ENCODE measurements at places on chromosomes 7 and 10.

DNA sequence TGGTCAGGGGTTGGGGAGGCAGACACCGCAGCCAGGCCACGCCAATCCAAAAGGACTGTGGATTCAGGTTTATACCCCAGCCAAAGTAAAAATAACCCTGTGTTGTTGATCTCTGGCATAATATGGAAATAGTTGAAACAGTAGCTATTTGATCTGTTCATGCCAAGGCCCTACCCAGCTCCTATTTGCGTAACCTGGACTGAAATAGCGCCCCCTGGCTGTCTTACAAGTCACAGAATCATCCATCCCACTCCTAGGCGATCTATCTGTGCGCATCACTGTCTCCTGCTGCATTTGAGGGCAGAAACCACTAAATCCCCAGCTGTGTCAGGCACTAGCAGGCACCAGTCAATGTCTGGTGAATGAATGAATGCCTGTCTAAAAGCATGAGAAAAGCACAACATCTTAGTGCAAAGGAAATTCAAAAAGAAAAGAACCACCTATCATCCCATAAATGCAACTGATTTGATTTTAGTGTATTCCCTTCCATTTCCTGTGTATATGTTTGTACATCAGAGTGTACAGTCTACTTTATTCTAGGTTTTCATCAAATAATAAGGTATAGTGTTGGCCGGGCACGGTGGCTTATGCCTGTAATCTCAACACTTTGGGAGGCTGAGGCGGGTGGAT, 160.0 kb downstream of the SLIT1 start:
- DNase-seq, result no peak

- DNase-seq, result no peak
These were observed 269.8 kb upstream of the HGF start for GRCh38 chr7:82039621-82040020.

GRCh38 chr10:30349967-30350735, 1.1 kb upstream of the MTPAP start:
- no peak for DNase-seq

DNA sequence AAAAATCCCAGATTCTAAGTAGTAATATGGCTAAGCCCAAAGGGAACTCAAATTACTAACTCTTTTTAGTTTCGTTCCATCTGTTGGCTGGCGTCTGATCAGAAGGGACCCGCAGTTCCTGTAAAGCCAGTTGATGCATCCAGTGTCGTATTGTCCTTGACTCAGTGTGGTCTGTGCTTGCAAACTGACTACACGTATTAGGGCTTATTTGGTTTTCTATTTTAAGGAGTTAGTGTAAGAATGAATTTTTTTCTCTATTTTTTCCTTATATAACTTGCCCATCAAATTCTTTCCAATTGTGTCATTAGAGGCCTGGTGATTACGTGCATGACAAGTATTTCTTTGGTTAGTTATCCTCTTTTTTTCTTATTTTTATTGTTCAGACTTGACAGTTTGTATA, 9.7 kb downstream of the ABCA13 start:
- no peak for DNase-seq

- DNase-seq, result no peak
These were observed 10.6 kb downstream of the ELAPOR2 start for GRCh38 chr7:87048839-87049238.

DNA sequence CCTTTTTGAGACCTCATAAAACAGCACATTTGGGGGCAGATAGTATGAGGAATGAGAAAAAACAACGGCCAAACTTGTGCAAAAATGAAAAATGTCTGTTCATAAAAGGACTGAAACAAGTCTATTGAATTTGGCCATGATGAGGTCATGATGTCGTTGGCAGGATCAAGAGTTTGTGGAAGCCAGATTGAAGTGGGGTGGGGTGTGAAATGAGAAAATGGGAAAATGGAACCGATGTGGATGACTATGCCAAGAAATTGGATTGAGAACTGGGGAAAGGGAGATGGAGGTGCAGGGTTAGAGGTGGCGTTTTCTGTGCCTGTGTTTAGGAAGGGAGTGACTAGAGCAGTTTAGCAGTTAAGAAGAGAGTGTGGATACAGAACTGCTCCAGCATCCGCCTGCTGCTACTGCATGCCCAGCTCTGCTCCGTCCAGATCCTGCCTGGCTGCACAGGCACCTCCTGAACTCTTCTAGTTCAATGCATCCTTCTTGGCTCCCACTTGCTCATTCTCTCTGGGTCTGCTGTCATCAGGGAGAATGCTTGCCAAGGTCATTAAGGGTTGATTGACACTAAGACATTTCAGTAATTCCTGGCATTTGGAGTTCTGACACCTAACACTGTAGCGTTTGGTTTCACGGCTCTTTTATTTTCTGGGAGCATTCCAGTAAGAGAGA, 111.9 kb downstream of the GALNT17 start:
- no peak for DNase-seq

GRCh38 chr7:114962441-114962840, 40.5 kb downstream of the MDFIC start:
- no peak for DNase-seq

DNA sequence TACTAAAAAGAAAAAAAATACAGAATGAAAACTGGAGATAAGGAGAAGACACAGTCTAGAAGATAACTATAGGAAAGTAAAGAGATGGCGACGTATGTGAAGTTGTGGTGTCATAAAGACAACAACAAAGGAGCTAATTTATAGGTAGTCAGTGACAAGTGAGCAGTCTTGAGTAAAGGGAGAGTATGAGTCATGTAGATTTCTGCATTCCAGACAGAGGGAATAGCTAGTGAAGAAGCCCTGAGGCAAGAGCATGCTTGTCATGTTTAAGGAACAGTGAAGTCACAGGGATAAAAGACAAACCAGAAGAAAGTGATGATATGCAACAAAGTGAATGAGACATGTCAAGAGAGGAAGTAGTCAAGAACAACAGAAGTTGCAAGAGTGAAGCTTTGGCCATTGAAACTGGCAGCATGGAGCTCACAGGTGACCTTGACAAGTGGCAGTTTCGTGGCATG, 2.3 kb upstream of the MIOS start:
- DNase-seq, result no peak

- DNase-seq, result no peak
These were observed 148.1 kb downstream of the SLC16A9 start for GRCh38 chr10:59561477-59562121.

- no peak for DNase-seq
These were observed 239.7 kb upstream of the SEMA3D start for GRCh38 chr7:85426487-85426960.

DNA sequence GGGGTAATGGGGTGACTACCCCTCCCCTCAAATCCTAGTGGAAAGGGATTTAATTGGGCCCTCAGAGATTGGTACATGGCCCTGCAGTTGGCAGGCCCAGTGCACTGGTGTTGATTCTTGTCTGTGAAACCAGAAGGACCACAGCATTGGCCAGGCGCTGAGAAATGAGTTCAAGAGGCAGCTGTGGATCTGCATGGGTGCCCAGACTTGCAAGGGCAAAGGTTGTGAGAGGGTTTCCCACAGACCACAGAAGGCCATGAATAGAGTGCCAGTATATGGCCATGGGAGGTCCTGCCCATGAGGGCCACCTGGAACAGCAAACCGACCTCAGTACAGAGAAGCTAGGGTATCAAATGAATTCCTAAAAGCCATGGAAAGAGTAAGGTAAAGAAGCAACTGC, 32.9 kb downstream of the TMEM168 start:
- DNase-seq, result no peak

DNA sequence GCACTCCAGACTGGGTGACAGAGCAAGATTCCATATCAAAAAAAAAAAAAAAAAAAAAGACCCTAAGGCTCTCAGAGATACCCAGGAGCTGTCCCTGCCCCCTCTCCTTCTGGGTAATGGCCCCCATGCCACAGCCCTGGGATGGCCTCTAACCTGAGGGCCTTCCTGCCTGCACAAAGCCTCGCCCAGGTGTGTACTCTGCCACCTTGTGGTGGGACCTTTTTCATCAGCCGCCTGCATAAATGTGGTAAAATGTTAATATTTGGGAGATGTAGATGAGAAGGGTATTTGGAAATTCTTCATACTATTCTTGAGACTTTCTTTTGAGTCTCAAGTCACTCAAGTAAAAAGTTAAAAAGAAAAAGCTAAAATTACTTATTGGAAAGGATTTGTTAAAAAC, 46.3 kb upstream of the RNF216 start:
- DNase-seq, result no peak

- DNase-seq, result no peak
These were observed 649.1 kb downstream of the INHBA start for GRCh38 chr7:41053820-41054219.

GRCh38 chr7:1192171-1192676, 32.2 kb upstream of the ZFAND2A start:
- DNase-seq, result no peak

DNA sequence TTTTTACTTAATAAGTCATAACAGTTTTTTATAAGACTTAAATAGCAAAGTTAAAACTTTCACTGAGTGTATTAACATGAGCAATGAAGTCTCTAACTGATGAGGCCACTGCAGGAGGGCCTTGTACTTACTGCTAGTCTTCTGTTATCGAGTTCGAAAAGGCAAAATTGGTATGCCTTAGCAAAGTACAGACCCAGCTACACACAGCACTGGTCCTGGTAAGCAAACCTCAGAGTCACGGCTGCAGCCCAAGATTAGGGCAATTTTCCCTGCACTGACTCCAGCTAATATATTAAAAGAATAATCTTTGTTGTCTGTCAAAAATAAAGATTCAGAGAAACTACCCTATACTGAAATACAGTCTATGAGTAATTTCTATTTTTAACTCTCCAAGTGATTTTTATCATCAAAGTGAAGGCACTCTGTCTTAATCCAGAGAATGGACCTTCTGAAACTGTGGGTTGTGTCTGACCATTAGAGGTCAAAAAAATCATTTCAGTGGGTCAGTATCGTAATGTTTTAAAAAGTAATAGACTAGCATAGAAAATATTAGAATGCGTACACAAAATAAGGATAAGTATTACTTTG, 85.7 kb downstream of the HBP1 start:
- DNase-seq, result no peak

- no peak for DNase-seq
These were observed 11.7 kb downstream of the AASS start for GRCh38 chr7:122132341-122132740.

DNA sequence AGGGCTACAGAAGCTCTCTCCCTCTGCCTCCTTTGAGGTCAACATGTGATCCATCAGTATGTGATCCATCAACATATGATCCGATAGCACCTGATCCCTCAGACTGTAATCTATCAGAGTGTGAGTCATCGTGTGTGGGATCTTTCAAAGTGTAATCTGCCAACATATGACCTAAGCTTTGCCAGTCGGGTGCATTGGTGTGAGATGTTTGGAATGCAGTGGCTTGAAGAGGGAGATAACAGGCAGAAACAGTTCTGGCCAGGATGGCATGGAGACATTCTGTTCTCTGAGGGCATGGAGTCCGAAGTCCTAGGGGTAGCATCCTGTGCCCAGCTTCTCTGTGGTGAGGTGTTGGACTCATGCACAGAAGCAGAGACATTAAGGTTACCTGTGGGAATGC, 217.7 kb upstream of the ETV1 start:
- no peak for DNase-seq

DNA sequence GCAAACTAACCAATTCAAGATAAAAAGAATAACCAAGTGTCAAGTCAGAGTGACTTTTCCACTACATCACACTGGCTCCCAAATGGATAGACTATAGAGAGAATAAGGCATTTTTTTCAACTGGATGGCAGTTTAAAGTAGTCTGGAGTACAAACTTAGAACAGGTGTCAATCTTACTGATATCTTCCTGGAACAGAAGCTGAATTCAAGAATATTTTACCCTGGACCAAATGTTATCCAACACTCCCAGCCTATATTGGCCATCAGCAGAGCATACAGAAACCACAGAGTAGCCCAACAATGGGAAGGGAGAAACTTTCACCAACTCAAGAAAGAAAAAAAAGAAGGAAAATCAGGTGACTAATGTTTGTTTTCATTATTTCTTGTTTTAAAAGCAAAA, 11.5 kb downstream of the IDE start:
- no peak for DNase-seq

DNA sequence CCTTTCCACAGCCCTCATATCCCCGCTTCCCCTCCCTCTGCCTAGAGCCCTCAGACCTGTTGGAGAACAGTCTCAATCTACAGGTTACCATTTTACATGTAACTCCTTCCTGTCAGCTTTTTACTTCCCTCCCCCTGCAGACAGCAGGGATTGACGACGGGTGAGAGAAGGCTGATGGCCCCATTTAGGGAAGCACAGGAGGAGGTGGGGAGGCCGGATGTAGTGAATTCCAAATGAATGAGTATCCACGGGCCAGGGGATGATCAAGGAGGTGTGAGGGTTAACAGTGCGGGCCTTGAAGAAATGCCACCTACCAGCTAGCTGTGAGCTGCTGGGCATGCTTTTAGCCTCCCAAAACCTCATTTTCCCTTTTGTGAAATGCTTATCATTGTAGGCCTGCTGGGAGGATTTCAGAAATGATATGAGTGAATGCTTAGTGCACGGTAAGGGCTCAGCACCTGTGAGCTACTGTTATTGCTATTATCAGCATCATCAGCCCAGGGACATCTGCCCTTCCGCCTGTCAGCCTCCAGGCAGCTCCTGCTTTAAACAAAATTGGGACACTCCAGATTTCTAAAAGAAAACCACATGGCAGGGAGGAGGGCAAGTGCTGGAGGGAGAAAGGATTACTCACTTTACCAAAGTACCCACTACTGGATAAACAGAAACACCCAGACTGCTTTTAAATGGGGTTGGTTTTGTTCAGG, 6.5 kb upstream of the NANOS1 start:
- DNase-seq, result no peak

GRCh38 chr7:103121641-103122040, 27.3 kb downstream of the NAPEPLD start:
- DNase-seq, result no peak

DNA sequence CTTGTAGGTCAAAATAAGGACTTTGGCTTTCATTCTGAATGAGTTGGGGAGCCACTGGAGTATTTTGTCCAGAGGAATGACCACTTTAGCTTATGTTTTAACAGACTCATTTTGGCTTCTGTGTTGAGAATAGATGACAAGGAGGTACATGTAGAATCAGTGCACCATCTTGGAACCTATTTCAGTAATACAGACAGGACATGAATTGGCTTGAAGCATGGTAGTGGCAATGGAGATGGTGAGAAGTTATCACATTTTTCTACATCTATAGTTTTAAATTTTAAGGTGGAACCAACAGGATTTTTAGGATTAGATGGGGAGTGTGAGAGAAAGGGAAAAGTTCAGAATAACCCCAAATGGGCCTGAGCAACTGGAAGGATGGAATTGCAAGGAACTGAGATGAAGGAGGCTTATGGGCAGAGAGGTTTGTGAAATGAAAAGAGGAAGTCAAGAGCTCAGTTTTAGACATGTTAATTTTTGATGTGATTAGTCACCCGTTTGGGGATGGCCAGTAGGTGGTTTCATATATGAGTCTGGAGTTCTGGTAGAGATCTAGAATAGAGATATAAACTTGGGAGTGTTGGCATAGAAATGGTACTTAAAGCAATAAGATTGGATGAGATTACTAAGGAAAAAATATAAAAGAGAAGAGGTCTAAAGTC, 89.2 kb upstream of the JAZF1 start:
- no peak for DNase-seq

DNA sequence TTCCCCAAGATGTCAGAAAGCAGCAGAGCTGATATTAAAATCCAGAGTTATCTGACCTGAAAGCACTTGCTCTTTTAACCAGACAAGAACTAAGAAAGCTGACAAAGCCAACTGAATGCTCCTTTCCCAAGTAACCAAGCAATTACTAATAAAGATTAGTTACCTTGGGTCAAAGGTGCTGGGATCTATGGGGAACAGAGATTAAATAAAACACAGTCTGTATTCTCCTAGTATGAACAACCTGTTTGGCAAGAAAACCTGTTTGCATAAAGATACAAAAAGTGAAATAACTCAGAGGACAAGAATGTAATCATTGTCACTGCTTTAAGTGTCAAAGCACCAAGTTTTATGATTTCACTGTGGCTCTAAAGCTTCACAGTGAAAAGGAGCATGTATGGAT, 35.7 kb downstream of the ITPRID1 start:
- no peak for DNase-seq
